Stimulated activated effector memory CD8-positive, alpha-beta T cell treated with anti-CD3 and anti-CD28 coated beads, Interleukin-12 subunit alpha, Interleukin-12 subunit beta, amount 100 ng/mL, for 72 hours (primary cell): ENCODE measurements at places on chromosomes 12 and 14.

GRCh38 chr14:76307786-76308780 is 67.9 kb upstream of the ESRRB start:
- DNase-seq: no peak

DNA sequence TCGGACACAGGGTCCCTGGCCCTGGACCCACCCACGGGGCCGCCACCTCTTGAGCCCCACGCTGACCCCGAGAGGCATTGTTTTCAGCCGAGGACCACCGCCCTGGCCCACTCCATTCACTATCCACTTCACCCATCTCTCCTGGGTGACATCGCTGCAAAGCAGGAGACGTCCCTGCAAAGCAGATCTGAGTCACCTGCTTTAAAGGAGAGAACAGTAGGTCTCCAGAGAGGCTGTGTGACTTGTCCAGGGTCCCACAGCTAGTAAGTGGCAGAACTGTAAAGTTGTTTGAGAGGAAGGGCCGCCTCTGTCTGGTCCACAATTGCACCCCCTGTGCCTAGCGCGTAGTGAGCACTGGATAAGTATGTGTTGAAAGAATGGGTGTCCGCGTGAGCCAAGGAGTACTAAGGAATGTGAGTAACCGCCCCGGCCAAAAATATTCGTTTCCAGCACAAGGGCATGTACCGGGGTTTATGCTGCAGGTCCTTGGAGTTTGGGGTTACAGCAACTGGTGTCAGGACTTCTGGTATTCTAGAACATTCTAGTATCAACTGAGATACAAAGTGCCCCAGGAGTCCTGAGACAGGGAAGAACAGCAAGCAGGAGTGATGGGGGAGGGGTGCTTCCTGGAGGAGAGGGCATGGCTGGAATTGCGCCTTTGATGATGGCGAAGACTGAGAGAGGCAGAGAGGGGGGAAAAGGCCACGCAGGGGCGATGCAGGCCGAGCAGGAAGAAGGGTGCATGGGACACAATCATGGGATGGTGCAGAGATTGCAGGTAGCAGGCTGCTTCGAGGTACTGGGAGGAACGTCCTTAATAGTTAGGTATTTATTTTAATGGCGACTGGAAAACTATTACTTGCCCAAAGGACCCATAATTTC is 91.1 kb downstream of the SCARB1 start:
- DNase-seq: no peak

DNA sequence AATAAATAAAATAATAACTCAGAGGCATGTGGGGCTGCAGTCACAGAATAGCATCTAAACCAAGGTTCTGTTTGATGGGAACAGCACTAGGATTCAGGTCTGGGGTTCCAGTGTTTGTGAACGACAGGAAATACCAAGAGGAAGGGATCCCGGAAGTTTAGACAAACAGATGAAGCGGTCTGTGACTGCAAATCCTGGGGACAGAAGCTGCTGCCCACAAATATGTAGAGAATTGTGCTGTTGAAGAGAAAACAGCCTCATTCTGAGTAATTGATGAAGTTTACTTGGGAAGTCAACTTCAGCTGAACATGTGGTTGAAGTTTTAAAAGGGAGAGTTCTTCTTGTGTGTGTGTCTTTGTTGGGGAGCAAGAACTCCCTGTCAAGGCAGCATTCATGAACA is 98.4 kb upstream of the TBX5 start:
- no peak for DNase-seq

DNA sequence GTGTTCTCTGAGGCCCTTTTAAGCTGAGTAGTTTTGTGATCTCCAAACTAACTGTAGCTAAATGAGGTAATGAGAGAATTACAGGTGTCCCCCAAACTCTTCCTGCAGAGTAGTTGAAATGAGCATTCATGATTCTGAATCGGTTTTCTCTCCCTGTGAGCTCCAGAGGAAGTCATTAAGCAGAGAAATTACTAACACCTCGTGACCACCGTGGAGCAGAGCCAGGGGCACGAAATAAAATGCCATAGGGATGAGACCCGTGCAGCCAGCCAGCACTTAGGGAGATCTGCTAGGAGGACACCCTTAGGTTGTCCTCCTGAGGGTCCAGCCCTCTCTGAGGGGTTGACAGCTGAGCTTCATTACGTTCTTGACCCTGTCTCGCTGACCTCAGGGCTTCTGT is 79.5 kb downstream of the SLC25A47 start:
- no peak for DNase-seq

GRCh38 chr12:117294189-117294603 is 67.2 kb downstream of the NOS1 start:
- DNase-seq: no peak

GRCh38 chr12:58301730-58302122 is 360.4 kb downstream of the ATP23 start:
- no peak for DNase-seq

DNA sequence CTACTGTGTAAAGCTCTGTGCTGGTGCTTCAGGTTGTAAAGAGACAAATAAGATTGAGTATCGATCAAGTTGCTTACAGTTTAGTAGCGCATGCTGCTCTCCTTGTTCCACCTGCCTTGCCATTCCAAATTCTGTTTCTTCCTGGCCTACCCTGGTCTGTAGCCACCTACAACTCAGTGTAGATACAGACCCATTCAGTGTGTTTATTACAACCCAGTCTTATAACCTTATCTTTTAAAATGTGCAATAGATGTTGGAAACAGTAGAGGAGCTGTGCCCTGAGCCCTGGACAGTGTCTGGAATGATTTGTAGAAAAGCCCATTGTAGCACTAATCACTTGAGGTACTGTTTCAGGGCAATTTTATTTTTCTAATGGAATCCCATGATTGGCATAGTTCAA is 68.5 kb downstream of the DIP2B start:
- DNase-seq: no peak

- no peak for DNase-seq
Observed at GRCh38 chr12:668090-668481, 4.8 kb upstream of the NINJ2 start.

GRCh38 chr14:77305696-77306095 is 15.0 kb downstream of the POMT2 start:
- no peak for DNase-seq

DNA sequence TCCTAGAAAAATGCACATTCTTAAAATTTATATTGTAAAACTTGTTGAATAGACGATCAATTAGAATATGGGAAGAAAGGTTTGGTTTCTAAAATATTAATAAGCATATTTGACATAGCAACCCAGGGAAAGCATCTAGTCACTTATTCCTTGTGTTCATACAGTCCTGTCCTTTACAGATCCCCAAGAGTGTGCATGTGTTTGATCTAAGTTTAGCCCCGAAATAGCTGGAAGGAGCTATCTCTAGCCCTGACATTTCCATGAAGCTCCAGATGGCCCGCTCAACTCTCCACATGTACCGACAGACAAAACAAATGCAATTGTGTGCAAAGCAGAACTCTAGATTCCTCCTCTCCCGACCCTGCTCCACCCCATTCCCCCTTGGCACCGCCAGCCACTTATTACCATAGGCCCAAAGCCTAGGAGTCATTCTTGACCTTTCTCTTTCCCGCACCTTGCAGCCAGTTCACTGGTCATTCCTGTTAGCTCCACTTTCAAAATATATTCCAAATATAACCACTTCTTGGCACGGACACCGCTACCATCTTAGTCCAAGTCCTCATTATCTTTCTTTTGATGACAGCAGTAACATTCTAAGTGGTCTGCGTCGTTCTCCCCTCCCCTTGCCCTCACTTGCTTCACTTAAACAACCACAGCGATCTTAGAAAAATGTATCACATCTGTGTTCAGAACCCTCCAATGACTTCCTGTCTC is 45.4 kb upstream of the GZMB start:
- DNase-seq: no peak

- DNase-seq: peak; percentile 53
Observed at GRCh38 chr12:107131832-107132616, 38.7 kb upstream of the CRY1 start.

- DNase-seq: peak; percentile 59
Observed at GRCh38 chr14:90820958-90821357, 4.7 kb upstream of the TTC7B start.

DNA sequence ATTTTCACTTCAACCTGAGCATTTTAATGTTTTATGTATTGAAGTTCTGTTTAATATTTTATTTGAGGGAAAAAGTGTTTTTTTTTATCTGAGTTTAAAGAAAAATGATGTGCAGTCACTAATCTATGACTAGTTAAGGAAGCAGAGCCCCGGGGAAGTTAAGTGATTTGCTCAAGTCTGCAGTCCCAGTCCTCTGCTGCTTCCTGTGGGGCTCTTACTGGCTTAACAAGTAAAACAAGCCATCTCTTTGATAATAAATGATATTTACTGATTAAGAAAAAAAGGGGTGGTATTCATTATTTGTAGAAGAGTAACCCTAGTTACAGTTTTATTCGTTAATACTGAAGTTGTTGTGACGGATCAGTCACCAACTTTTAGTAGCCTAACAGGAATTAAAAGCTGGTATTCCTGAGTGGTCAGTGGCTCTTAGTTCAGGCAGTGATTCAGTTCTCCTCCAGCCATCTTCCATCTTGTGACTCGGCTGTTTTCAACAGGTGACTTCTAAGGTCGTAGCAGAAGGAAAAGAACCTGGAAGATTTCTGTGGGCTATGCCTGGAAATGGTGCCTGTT is 21.7 kb downstream of the BICDL1 start:
- DNase-seq: no peak

- DNase-seq: no peak
Observed at GRCh38 chr12:11705010-11705409, 55.5 kb downstream of the ETV6 start.

GRCh38 chr14:71399057-71399487 is 491.8 kb downstream of the PCNX1 start:
- DNase-seq: no peak

DNA sequence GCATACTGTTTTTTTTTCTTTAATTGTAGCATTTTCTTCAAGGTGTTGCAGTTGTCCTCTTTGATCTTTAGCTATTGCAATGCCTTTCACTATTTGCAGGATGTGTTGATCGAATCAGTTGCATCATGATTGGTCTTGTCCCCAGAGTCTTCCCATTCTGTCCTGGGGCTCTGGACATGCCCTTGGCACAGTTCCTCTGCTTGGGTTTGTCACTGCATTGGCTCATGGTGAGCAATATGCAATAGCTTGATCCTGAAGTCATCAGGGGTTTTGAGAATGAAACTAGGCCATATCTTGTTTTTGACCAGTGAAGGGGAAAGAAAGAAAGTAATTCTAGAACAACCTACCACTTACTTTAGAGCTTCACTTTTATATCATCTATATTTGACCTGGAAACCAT is 281.5 kb downstream of the TMEM117 start:
- DNase-seq: no peak

DNA sequence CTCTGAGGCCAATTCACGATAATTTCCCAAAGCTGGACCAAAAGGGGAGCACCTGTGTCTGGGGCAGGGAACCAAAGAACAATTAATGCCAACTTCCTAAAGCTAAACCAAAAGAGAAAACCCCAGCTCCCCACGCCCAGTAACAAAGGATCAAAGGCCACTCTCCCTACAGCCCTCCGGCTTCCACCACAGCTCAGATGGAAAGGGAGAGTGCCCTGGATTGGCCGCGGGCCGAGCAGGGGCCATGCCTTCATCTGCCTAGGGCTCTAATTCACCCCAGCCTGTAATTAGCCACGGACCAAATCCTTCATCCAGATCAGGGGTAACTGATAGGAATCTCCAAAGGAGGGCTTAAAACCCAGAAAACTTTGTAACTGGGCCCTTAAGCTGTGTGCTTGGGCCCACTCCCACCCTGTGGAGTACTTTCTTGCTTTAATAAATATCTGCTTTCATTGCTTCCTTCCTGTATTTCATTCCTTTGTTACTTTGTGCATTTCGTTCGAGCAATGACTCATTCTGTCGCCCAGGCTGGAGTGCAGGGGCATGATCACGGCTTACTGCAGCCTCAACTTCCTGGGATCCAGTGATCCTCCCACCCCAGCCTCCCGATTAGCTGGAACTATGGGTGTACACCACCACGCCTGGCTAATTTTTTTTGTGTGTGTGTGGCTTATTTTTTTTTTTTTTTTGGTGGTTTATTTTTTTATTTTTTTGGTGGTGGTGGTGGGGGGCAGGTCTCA is 65.5 kb upstream of the PPP4R3A start:
- no peak for DNase-seq

DNA sequence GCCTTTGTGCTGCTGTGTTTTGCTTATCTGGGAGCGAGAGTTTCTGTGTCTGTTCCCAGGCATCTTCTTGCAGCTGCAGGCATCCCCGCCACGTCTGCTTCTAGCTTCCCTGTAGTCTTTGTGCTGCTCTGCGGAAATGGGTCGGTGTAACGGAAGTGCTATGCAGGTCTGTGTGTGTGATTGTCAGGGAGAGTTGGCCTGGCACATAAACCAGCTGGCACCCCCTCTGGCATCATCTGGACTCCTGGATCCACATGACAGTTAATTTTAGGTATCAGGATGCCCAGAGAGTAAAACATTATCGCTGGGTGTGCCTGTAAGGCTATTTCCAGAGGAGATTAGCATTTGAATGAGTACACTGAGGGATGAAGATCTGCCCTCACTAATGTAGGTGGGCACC is 9.4 kb upstream of the OASL start:
- DNase-seq: no peak

DNA sequence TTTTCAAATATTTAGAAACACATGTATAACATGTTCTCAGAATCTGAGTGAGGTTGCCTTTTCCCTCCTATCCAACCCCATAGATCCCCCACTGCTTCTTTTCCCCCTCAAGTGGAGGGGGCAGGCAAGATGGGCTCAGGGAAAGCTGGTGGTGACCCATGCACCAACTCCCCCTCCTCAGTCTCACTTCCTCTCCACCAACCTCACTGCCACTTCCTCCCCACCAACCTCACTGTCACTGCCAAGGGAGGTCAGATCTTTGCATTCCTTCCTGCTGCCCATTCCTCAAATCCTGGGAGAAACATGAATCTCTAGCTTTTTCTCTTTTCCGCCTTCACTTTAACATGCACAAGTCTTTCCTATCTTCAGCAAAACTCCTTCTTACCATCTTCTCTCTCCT is 48.7 kb downstream of the SPTB start:
- DNase-seq: no peak

- no peak for DNase-seq
Observed at GRCh38 chr12:110269622-110270124, 11.4 kb upstream of the ATP2A2 start.

DNA sequence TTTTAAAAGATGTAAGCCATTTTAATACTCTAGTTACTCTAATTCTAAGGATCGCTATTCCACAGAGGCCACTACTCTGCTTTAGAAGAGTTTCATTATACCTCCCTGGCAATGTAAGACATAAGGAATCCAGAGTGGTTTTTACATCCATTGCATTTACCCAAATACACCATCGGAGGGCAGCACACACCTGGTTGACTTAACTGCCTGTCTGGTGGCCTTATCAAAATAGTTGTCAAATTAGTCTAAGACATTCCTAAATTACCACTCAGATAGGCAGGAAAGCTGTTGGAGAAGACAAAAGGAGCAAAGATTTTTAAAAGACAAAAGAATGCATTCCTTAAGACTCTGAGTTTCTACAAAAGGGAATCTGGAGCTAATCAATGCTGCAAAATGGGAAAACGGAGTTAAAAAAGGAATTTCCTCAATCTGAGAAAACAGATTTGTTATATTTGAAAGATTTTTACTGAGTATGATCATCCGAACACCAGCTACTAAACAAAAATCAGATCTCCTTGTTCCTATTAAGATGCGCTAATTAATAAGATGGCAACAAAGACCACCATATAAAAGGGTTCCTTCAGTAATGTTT is 33.8 kb upstream of the FGD4 start:
- DNase-seq: peak; percentile 6

GRCh38 chr12:67695974-67696373 is 47.4 kb downstream of the DYRK2 start:
- DNase-seq: no peak
